ENCODE measurements at places on chromosomes 2 and 18.

- peak; percentile 40 for DNase-seq
Observed at GRCh38 chr2:85888020-85888683, 638 bp downstream of the ST3GAL5 start.

GRCh38 chr2:16663121-16663905, 2.3 kb downstream of the CYRIA start:
- no peak for DNase-seq

- DNase-seq, result no peak
Observed at GRCh38 chr18:48399303-48400075, 9.7 kb downstream of the ZBTB7C start.

GRCh38 chr2:120624061-120624737, 111.5 kb upstream of the GLI2 start:
- DNase-seq, result peak; percentile 15

- DNase-seq, result no peak
Observed at GRCh38 chr18:79465392-79465991, 69.8 kb downstream of the NFATC1 start.

- DNase-seq, result no peak
Observed at GRCh38 chr2:11726384-11726783, 20.0 kb upstream of the LPIN1 start.

GRCh38 chr18:54203914-54204313, 20.6 kb downstream of the MBD2 start:
- DNase-seq, result no peak

DNA sequence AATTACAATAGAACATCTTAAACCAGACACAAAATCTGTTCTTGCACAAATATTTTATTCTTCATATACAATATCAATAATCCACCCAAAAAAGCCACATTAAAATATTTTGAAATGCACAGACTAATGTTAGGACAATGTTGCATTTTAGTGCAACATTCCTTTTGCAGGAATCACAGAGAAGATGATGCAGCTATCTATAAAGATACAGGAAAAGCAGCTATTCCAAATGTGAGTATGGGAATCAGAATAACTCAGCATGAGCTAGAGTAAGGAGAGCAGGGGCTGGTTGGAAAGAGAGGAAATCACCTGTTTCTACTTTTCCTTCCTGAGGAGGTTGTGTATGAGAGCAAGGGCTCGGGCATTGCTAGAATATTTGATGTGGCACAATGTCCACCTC, 4.8 kb downstream of the C2orf66 start:
- DNase-seq, result no peak

GRCh38 chr2:145685383-145686050, 1165.6 kb upstream of the ZEB2 start:
- no peak for DNase-seq

DNA sequence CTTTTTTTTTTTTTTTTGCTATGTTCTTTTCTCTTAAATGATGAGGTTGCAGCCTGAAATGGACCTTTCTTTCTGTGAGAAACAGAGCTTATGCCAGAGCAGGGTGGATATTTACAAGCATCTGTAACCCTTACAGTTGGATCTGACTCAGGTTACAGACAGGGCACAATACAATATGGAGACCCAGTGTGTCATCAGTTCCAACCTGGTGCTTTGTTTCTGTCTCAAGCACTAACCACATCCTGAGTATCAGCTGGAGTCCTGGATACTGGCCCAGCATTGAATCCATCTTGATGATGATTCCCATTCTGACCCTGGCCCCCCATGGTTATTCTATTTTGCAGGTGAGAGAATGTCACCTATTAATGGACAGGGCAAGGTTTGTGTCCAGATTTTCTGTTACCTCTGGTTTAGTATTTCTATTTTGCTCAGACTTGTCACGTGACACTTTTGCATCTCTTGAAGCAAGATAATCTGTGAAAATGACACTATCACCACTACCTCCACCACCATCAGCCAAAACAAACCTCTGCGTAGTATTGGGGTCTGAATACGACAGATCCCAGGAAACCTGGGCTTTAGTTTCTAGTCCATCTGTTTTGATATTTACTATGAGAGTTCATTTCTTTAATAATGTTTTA, 174.0 kb downstream of the CCDC85A start:
- no peak for DNase-seq

DNA sequence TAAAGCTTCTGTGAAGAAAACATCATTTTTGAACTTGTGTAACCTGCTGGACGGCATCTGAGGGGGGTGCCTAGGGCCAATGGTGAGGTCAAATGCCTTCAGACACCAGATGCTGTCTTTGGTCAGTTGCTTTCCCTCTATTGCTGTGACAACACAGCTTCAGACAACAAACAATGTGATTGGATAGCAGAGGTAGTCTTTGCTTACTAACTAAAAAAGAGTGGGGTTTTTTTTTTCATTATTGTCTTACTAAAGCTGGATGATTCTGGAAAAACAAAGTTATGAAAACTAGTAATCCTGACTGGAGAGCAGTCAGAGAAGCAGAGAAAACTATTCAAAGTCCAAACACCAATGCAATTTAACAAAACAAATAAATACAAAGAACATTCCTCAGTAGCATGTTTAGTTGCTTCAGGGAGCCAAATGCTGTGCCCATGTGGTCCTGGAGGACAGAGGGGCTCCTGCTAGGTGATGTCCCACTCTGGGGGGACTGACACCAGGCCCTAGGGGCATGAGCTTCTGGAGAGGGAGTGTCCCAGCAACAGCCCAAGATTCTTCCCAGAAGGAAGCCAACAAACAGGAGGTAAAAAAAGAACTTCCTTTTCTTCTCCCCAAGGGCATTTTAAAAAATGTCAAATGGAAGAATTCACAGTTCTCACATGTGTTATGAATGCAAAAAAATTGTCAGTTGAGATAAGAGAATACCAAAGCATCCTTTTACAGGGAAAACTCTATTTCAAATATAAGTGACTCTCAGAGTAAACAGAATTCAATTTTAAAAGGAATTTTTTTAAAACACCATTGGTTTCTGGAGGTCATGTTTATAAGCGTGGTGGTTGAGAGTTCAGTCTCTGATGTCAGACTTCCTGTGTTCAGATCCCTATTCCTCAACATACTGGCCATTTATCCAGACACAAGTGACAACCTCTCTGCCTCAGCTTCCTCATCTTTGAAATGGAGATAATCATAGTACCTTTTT, 181.1 kb upstream of the PGAP1 start:
- no peak for DNase-seq

DNA sequence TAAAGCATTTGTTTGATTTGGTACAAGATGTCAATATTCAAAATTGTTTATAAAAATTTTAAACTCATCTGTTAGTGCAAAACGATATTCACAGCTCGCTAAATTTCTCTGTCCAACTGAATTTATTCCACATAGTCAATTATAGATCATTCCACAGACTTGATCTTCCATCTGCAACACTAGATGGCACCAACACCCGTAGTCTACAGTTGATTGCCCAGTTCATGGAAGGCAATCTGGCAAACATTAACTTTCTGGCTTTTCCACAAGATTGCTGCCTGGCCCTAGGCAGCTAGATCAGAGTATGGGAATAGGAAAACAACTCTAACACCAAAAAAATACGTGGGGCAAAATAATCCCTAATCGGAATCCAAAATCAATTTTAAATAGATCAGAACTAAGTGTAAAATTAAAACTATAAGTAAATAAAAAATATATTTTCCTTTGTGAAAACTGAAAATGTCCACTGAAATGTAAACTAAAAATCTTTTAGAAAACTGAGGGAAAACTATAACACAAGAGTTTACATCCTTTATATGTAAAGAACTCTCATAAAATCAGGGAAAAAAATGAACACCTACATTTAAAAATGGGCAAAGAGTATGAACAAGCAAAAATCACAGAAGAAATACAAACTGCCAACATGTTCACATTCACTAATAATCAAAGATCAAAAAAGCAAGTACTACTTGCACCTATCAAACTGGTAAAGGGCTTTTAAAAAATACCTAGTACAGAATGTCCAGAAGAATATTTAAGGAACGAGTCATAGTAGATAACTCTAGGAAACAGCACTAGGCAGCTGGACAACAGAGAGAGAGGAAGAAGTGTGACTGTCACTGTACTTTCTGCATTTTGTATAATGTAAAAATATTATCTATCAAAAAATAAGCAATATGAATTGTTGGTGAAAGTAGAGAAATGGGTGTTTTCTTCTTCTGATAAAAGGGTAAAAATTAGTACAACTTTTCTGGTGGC, 35.0 kb downstream of the RTN4 start:
- DNase-seq, result peak; percentile 90

Data from kidney (tissue), 22 donors.